T-helper 1 cell treated with Interleukin-12 subunit alpha and Interleukin-12 subunit beta and Interleukin-4 antibody, amounts not matched to agents 30 ng/mL and 1 ng/mL, for 36 hours (primary cell): ENCODE measurements at places on chromosomes 2 and 18. TPM values are rescaled to one million over a fixed set of nuclear protein-coding genes. Genes with fewer than 3 reads are reported as not detected.

BMP10 gene
- total RNA-seq, result 0.27 TPM in 1 of 2 replicates, not detected in the other

NYAP2 gene
- not detected in 2 replicates for total RNA-seq

ZSWIM2 gene
- total RNA-seq, result not detected in 2 replicates

SS18 gene
- total RNA-seq, result 77.4 and 77.5 TPM in 2 replicates

NTSR2 gene
- total RNA-seq, result not detected in 2 replicates

KIF5C gene
- 18.3 and 20.5 TPM in 2 replicates for total RNA-seq

NT5C1B gene
- total RNA-seq, result not detected in 2 replicates

NPHP1 gene
- total RNA-seq, result 0.12 and 0.15 TPM in 2 replicates

CPO gene
- total RNA-seq, result not detected in 2 replicates

GKN2 gene
- not detected in 2 replicates for total RNA-seq

PLCL1 gene
- total RNA-seq, result 2.5 and 2.7 TPM in 2 replicates

TBR1 gene
- total RNA-seq, result 0.05 and 0.10 TPM in 2 replicates

CYP27C1 gene
- not detected in 2 replicates for total RNA-seq

ANKRD30BL gene
- total RNA-seq, result not detected in 2 replicates

SLC5A6 gene
- 46.8 and 54.6 TPM in 2 replicates for total RNA-seq

TTLL4 gene
- total RNA-seq, result 38.5 and 47.3 TPM in 2 replicates

TDRD15 gene
- total RNA-seq, result not detected in 2 replicates

CD8B2 gene
- total RNA-seq, result 0.15 and 0.46 TPM in 2 replicates

RAPGEF4 gene
- 0.83 and 1.0 TPM in 2 replicates for total RNA-seq

TEX44 gene
- not detected in 2 replicates for total RNA-seq

LDAH gene
- total RNA-seq, result 24.7 and 26.8 TPM in 2 replicates

CYTIP gene
- total RNA-seq, result 484 and 497 TPM in 2 replicates

SULT1C4 gene
- not detected in 2 replicates for total RNA-seq

STARD7 gene
- 124 and 136 TPM in 2 replicates for total RNA-seq

APCDD1 gene
- total RNA-seq, result not detected in 2 replicates

DUSP2 gene
- 71.0 and 74.7 TPM in 2 replicates for total RNA-seq

VWC2L gene
- total RNA-seq, result not detected in 2 replicates

STON1 gene
- total RNA-seq, result 1.5 and 1.6 TPM in 2 replicates

SH2D6 gene
- total RNA-seq, result 0.74 and 0.83 TPM in 2 replicates

PDE1A gene
- not detected in 2 replicates for total RNA-seq

RNF149 gene
- 113 and 117 TPM in 2 replicates for total RNA-seq

MYCN gene
- not detected in 2 replicates for total RNA-seq

CSRNP3 gene
- not detected in 2 replicates for total RNA-seq

HOXD1 gene
- total RNA-seq, result not detected in 2 replicates

GAD1 gene
- 4.0 and 5.1 TPM in 2 replicates for total RNA-seq

CIB4 gene
- total RNA-seq, result not detected in 2 replicates

SERPINB4 gene
- total RNA-seq, result not detected in 2 replicates

ETAA1 gene
- total RNA-seq, result 7.9 and 8.3 TPM in 2 replicates

MAP3K19 gene
- total RNA-seq, result not detected in 2 replicates

PLEKHB2 gene
- total RNA-seq, result 73.4 and 75.7 TPM in 2 replicates

SLC5A7 gene
- not detected in 2 replicates for total RNA-seq

TMEFF2 gene
- total RNA-seq, result not detected in 2 replicates

OTOF gene
- total RNA-seq, result 13.9 and 14.4 TPM in 2 replicates

ALK gene
- total RNA-seq, result not detected in 2 replicates

COMMD1 gene
- 27.3 and 33.8 TPM in 2 replicates for total RNA-seq

SAG gene
- not detected in 2 replicates for total RNA-seq

GREB1 gene
- total RNA-seq, result 0.12 and 0.27 TPM in 2 replicates
